ENCODE measurements at places on chromosomes 2 and 18.

DNA sequence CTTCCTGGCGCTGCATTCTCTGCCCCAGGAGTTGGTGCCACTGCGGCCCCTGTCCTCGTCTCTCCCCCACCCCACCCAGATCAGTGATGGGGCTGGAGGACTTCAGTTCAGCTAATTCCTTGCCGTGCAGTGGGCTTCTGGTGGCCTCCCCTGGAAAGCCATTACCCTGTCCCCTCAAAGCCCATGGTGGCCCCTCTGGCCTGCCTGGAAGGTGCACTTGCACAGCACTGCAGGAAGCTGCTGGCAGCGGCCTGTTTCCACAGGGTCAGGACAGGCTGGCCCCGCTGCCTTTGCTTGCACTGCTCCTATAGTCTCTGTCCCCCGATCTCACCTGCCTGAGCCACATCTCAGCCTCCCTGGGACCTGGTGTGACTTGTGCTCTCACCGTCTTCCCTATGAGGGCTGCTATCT lies 105.1 kb downstream of the USP40 start:
- DNase-seq, result no peak

- no peak for DNase-seq
These were observed 2.0 kb downstream of the LYPD6B start for GRCh38 chr2:149040451-149040850.

DNA sequence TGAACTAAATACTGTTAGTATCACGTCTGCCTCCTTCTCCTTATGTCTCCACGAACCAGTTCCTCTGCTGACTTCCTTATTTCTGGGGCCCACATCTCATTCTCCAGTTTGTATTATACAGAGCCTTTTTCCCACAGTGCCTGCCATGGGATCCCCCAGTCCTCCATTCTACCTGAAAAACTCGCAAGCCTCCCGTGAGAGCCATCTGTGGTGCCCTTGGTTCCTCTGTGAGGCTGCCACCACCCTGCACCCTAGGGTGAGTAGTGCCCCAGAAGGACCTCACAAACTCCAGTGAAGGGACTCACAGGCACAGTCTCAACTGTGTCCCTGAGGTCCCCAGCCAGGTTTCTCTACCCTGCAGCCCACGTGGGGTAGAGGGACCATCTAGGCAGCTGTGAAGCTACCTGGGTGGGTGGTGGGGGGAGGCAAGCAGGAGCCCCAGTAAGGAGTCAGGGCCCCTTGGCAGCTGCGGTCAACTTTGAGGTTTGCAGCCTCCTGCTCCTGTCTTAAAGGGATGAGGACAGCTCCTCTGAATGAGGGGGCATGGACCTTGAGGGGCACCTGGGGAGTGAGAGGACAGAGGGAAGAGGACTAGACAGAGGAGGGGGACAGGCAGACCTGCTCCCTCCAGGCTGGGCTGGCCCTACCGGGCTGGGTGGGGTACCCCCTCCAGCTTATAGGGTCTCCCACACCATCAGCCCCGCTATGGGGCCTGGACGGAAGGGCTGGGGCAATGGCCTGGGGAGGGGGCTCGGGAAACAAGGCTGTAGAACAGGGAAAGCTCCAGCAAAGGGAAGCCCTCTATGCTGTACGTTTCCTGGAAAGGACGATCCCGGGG lies 1.0 kb downstream of the PSTPIP2 start:
- DNase-seq, result peak; percentile 40

GRCh38 chr2:162925595-162925994 lies 87.0 kb upstream of the KCNH7 start:
- DNase-seq, result no peak

DNA sequence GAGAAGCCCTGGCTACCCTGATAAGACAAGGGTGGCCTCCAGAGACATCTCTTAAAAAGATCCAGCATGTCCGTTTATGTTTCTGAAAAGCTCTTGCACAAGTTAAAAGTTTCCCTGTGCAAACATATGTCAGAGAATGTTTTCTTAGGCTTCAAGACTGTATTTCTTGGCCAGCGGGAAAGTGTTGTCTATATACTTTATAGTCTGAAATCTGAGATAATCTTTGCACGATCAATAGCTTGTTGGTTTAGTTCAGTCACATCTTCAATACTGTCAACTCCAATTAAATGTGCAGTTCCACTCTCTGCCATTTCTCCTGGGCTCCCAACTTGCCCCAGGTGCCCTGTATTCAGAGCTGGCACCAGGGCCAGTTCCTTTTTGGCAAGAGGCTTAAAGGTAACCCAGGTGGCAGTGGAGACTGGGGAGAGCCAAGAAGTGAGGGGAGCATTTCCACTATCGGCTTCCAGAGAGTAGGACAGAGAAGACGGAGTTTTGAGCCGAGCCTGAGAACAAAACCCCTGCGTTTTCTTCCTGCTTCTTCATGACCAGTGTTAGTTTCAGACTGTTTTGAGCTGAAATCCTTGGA lies 64.4 kb downstream of the ACOXL start:
- DNase-seq, result peak; percentile 31

- DNase-seq, result no peak
These were observed 251.3 kb downstream of the RDH14 start for GRCh38 chr2:18309188-18309587.
